ENCODE measurements at places on chromosomes 6 and 20.

DNA sequence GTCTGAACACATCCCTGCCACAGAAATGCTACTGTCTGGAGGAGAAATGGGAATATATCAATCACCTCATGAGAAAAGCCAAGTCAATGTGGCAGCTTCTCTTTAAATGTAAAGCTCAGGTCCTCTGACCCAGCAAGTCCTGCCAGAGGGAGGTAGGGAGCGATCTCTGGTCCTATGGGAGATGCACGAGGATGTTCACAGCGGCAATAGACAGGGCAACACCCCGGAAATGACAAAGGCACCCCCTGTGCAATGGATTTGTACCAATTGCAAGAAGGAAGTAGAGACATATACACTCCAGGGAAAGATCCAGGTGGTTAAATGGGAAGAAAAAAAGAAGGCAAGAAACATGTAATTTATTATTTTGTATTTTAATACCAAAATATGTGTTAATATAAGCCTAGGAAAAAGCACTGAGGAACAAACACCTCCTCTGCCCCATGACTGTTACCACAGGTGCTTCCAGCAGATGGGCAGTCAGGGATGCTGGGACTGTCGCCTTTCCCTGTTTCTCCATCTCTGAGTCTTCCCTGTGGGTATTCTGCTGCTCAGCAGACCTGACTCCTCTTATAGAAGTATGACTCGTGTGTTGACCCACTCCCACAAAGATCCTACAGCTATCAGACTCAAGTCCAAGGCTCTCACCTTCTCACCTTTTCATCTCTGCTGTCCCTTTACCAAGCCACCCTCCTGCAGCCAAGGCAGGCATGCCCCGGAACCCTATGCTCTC is 20.8 kb downstream of the ATP9A start:
- no peak for DNase-seq

DNA sequence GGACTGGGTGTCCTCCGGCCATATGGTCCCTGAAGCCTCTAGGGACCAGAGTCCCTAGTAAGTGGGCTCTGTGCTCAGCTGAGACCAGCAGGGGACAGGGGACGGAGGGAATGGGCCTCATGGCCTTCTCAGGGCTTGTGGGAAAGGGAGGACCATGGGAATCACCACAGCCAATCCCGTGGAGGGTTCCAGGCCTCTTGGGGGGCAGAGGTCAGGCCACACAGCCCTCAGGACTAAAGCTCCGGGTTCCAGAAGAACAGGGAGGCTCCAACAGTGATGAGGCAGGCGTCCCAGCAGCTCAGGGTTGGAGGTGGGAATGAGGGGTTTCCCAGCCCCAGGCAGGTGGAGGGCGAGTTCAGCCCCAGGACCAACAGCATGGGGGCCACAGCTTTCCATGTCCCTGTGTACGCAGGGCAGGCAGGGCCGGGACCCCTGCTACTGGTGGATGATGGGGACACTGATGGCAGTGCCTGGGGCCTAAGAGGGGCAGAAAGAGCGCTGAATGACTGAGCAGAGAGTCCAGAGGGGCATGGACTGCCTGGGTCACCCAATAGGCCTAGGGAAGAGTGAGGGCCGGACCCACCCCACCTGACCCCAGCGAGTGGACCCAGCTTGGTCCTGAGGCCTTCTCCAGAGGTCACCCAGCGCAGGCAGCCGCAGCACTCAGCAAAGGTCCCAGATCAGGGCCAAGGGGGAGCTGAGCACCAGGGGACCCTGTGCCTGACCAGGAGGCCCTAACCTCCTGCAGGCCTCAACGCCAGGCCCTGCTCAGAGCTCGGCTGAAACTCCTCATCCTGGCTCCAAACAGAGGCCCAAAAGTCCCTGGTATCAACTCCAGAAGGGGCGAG is 8.8 kb downstream of the MYL9 start:
- no peak for DNase-seq

- DNase-seq = no peak
These were observed 50.9 kb downstream of the GPR63 start for GRCh38 chr6:96786336-96786735.

DNA sequence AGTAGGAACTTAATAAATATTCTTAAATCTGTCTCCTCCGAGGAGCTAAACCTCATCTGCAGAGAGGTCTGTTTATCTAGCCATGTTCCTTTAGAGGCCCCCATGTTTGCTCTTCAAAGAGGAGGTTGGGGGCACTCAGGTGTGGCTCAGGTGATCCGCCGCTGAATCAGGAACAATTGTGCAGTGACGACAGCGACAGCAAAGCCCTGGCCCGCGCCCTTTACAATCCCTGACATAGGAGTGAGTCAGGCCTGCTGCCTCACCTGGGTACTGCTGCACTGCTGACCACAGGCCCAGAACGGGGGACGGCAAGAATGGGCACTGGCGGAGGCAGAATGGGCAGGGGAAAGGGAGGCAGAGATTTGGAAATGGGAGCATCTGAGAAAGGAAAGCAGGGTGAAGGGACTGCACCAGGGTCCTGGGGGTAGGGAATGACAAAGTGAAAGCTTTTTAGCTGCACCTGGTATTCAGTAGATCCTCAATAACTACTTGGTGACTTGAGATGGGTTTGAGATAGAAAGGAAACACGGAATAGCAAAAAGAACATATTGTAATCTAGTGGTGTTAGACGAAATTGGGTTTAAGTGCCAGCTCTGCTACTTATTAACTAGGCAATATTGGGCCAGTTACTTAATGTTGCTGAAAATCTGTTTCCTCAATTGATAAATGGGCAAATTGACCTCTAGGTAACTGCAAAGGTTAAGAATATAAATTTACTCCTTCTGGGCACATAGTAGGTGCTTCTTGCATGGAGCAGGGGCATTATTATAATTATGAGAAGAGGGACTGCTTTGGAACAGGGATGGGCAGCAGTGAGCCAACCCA is 5.4 kb upstream of the IER3 start:
- no peak for DNase-seq

DNA sequence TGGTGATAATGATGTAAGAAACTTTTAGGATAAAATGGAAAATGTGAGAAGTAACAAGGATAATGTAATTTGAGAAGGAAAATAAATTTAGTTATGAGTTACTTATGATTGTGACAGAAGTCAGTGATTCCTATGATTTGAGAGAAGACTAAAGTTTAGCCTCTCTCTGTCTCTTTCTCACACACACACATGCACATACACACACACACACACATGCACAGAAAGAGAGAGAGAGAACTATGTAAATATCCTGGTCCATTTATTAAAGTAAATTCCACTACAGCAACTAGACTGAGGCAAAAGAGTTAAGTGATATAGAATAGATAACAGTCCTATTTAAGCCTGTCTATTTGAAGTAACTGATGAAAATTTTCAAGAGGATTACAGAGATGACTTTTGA is 375.2 kb downstream of the CD109 start:
- DNase-seq = no peak

DNA sequence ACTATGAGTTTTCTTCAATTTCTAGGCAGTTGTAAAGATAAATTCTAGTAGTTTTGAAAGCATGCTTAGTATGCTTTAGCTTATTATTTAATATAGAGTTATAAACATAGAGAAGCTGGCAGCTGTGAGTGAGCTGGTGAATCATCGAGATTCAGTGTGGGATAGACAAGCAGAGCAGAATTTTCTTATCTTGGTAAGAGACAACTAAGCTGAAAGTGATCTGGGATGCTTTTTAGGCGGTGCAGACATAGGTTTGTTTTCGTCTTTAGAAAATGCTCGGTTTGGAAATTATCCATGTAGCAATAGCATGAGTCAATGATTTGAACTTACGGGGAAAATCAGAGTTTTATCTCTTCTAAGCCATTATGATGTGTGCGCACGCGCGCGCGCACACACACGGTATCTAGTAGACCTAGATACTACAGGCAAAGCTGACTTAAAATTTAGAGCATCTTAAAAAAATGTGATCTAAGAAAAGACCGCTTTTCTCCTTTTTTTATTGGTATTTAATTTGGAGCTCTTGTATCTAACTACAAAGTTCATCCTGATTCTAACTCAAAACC is 128.3 kb upstream of the MAP3K7 start:
- no peak for DNase-seq

GRCh38 chr6:28841290-28841689 is 82.5 kb downstream of the TRIM27 start:
- DNase-seq = no peak

GRCh38 chr6:42791706-42792320 is 10.0 kb downstream of the BICRAL start:
- no peak for DNase-seq

- peak; percentile 65 for DNase-seq
These were observed 75.0 kb upstream of the EZR start for GRCh38 chr6:158894193-158894592.

- DNase-seq = no peak
These were observed 174.0 kb downstream of the MRPL14 start for GRCh38 chr6:43953256-43953655.

- peak; percentile 87 for DNase-seq
These were observed 42.1 kb upstream of the CDH22 start for GRCh38 chr20:46350201-46350985.

DNA sequence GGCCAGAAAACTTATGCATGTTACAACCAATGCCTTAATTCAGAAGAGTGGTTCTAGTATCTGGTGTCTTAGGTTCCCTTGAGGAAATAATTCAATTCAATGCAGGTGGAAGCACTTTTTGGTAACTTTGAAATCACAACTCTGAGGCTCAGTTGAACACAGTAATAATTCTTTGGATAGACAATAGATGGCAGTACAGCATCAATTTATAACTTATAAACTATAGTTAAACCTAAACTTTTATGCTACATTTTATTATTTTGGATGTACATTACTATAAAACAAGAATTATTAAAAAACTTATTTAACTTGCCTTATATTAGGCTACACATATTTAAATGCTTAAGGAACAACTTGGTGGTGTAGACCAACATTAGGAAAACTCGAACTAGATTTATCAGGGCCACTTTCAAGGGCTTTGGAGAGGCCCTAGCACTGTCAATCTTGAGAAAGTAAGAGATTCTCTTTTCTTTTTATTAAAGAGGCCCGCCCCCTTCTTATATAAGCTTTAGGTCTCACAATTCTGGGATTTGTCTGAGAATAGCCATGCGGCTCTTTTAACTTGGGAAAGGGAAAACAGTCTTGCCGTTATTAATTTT is 85.9 kb downstream of the CRYBG1 start:
- DNase-seq = no peak

DNA sequence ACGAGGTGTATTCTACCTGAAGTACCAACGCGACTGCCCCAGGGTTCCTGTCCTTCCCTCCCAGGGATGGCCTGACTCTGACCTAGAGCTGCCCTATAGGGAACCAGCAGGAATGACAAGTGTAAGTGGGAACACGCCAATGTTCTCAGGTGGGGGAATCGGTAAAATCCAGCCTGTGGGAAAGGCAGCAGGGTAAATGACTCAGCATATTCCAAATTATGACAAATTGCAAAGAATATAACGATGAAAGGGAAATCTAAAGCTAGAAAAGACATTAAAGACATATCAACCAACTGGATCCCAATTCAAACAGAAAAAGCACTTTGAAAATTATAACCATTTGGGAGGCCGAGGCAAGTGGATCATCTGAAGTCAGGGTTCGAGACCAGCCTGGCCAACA is 41.8 kb downstream of the KIF16B start:
- no peak for DNase-seq

DNA sequence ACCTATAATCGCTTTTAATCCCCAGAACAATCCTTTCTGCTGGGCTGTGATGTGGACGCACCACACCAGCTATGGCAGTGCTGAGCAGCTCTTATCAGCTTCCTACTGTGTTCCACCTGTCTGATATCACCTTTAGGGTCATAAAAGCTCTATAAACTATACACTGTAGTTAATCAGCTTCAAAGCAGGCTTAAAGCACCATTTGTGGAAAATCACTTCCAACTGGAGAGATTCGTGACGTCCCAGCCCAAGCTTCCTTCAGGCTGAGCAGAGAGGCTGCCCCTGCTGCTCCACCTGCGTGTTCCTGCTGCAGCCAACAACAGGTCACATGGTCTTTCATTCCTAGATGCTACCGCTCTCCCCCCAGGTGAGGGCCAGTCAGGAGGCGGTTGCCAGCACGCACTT is 156.5 kb downstream of the SMOC2 start:
- DNase-seq = no peak

DNA sequence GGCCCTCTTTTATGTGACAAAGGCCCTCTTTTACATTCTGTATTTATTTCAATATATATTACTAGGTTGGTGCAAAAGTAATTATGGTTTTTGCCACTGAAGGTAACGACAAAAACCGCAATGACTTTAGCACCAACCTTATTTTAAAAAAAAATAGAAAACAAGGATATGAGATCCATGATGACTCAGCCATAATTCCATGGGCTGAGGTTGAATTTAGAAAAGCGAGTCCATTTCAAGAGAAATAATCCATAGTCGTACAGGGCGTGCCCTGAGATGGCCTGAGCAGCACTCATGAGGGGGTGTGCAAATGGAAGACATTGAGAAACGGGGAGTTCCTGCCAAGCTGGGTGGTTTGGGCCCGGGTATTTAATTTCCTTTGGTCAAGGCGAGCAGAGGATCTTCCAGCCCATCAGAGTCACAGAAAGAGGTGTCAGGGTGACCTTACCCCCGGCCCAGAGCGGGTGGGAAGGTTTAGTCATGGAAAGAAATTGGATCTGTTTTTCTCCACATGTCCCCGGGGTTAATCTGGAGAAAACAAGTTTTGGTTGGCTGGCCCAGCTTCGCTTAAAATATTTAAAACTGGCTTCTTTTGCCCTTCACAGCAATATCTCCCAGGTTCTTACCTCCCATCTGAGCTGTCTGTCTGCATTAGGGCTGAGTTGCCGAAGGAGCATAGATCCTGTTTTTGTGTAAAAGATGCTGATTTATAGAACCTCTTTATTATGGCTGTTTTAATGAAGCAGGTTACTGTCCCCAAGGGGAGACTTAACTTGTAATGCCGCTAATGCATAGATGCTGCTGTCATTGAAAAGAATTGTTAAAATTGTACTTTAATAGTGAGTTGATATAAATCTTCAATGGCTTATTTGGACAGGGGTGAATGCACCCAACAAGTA is 255.6 kb downstream of the PREX1 start:
- no peak for DNase-seq

DNA sequence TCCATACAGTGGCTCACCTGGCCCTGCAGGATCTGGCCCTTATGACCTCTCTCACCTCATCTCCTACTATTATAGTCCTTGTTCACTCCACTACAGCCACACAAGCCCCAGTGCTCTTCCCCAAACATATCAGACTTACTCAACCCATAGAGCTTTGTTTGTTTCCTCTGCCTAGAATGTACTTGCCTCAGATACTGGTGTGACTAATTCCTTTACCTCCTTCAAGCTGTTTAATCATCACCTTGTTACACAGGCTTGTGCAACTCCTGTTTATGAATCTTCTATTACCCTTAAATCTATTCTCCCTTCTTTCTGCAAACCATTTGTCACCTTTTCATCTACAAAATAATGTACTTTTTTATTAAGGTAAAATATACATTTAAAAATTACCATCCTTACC is 3.2 kb downstream of the DEFB125 start:
- DNase-seq = no peak

GRCh38 chr20:5464901-5465603 is 148.3 kb upstream of the PROKR2 start:
- DNase-seq = no peak

GRCh38 chr20:23122321-23122720 is 36.2 kb upstream of the CD93 start:
- DNase-seq = no peak

Measured in skeletal muscle cell (primary cell).